Urothelium cell line (cell line): ENCODE measurements at places on chromosomes 13 and 19.

GRCh38 chr13:113121183-113121927 lies 1.2 kb upstream of the F10 start:
- no peak for DNase-seq

GRCh38 chr19:35755550-35756376 lies 1.1 kb downstream of the HSPB6 start:
- DNase-seq: no peak

DNA sequence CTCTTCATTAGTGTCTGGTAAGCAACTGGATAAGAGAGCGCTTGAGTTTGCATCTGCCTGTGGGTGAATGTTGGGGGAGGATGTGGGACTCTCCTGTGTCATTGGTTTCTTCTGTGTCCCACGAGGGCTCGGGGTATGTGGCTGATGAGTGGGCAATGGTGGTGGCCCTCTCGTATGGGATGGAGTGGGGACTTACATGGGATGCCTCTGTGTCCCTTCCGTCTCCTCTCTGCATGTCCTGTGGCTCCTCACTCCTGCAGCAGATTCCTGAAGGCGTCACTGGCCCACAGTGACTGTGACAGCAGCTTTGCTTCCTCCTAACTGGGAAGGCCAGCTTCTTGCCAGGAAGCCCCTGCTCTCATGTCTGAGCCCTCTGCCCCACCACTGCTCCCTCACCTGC lies 2.6 kb upstream of the LRP3 start:
- no peak for DNase-seq

- no peak for DNase-seq
Observed at GRCh38 chr13:38897521-38897920, 93.1 kb downstream of the STOML3 start.

DNA sequence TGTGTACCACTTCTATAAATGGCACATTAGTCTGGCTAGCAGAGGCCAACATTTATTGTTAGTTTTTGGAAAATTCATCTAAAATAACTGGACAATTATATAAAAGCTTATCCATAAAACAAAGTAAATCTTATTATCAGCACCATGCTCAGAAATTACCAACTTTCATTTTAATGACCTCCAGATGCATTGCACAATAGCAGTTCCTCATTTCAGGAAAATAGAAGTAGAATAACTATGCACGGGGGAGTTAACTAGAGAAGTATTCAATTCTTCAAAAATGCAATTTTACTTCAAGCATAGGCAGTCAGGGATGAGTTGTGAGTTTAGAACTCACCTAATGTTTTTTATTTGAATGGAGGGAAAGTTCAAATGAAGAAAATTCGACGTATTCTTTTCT lies 1023.5 kb downstream of the PCDH17 start:
- no peak for DNase-seq
